NCI-H460 (cell line): ENCODE measurements at places on chromosomes 16 and 17. TPM values are rescaled to one million over a fixed set of nuclear protein-coding genes. Genes with fewer than 3 reads are reported as not detected.

TERB1 gene
- total RNA-seq, result 0.20 TPM in 1 of 2 replicates, not detected in the other

DNA sequence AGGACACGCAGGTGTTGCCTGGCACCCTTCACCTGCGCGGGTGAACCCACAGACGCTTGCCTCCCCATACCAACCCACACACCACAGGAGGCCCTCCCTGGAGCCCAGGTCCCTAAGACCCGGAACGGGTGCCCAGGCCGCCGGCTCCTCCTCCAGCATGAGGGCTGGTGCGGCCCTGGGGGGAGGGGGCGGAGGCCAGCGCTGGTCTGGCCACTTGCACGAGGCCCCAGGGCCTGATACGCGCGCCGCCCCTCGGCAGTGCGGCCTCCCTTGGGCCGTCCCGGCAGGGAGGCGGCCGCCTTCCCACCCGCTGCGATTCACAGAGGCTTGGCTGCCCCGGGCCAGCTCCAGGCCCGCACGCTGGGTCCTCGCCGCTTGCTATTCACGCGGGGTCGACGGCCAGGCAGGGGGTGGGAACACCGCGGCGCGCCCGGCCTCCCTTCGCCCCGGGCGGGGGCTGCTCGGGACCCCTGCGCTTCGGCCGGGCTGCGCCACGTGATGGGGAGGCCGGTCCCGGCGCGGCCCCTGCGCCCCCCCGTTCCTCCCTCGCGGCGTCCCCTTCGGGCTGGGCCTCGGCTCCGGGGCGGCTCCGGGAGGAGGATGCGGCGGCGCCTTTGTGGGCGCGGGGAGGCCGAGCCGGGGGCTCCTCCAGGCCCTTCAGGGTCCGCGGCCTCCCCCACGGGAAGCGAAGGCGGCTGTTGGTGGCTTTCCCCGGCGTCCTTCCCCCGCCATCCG, 685 bp downstream of the FASN start:
- DNase-seq, result peak; percentile 30

- DNase-seq, result no peak
Observed at GRCh38 chr17:17279316-17279715, 1.7 kb downstream of the COPS3 start.

LIG3 gene
- 52.2 and 67.1 TPM in 2 replicates for total RNA-seq

BAIAP3 gene
- total RNA-seq, result 0.29 and 0.89 TPM in 2 replicates

GNAO1 gene
- total RNA-seq, result 0.10 and 0.17 TPM in 2 replicates

TLCD2 gene
- total RNA-seq, result 0.98 and 1.6 TPM in 2 replicates

- DNase-seq, result no peak
Observed at GRCh38 chr16:68385371-68385770, 62.9 kb downstream of the SMPD3 start.

DNA sequence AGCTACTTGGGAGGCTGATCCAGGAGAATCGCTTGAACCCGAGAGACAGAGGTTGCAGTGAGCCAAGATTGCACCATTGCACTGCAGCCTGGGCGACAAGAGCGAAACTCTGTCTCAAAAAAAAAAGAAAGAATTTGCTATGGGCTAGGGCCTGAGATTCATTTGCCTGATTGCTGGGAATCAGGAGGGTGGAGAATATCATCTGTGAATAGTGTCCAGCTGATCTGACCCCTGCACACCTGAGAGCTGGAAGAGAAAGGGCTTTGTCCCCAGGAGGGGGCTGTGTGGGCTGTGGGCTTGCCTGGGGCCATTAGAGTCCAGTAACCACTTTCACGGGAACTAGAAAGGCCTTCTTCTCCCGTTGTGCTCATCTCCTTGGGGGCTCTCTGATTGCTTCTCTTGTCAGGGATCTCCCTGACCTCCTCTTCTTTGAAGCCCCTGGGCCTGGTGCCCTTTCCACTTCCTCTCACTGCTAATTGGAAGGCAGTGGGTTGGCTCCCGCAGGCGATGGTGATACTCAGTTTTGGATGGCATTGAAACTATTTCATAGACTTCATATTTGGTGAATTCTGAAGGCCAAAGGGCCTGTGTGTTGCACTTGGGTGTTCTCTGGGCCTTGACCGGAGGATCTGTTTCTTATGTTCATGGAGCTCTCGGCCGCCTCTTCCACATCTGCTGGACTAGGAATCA, 66.1 kb upstream of the NFAT5 start:
- no peak for DNase-seq

- DNase-seq, result no peak
Observed at GRCh38 chr16:65219786-65220185, 97.9 kb upstream of the CDH11 start.

DNA sequence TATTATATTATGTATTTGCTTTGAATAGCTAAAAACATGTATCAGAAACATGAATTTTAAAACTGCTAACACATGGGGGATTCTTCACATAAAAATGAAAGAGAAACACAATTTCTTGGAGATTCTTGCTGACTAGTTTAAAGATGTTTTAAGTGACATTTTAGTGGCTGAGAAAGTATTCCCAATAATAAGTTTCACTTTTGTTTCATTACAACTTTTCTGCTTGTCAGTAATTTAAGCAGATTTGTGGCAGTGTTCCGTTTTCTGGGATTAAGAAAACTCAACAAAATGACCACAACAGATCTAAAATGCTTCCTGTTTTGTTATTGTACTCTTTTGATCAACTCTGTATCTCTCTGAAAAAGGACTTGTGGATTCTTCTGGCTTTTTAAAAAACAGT, 75.9 kb downstream of the NLK start:
- no peak for DNase-seq

KRT28 gene
- not detected in 2 replicates for total RNA-seq

GRCh38 chr16:85928401-85928820, 29.4 kb downstream of the IRF8 start:
- no peak for DNase-seq

KRT31 gene
- total RNA-seq, result not detected in 2 replicates

DNA sequence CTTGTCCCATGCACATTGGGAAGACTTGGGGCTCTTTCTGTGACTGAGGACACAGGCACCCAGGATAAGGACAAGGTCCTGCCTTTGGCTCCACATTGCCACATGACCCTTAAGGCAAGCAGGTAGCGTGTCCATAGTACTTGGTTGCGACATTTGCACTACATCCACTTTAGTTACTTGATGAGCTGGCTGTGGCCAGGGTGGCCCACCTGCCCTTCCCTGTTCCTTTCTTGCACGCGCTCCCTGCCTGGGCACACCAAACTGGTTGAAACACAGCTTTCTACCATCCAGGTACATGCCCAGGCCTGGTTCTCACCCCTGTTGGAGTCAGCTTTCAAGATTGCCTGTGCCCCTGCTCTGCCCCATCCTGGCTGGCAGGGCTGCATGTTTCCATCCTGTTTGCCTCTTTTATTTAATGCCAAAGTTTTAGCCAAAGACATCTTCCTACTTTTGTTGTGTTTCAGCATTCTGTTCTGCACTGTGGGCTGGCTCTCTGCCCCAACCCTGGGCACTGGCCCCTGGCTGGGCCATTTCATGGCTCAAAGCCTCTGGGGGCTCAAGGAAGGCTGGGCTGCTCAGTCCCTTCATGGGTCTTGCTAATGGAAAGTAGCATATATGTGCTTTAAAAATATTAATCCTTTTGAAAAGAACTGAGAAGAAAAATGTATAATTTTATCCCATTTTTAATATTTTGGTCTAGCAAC, 3.2 kb downstream of the B3GNT9 start:
- DNase-seq, result no peak

- DNase-seq, result no peak
Observed at GRCh38 chr17:10523064-10523463, 4.7 kb upstream of the MYH1 start.

DNA sequence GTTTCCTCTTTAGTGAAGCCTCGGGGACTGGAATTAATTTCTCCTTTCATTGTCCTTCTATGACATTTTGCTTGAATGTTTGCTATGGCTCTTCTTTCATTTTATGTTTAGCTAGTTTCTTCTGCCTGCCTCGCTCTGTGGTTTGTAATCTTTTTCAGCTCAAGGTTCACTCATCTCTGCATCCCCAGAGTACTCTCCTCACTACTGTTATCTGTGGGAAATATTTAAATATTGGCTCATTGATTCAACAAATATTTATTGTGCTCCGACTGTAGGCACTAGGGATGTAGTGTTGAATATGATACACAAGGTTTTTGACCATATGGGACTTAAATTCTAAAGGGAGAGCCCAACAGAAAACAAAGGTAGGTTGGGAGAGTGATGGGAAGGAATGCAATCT, 195.9 kb downstream of the PHKB start:
- DNase-seq, result no peak

TMEM170A gene
- total RNA-seq, result 27.5 and 29.4 TPM in 2 replicates

RETREG3 gene
- total RNA-seq, result 32.2 and 35.5 TPM in 2 replicates

DNA sequence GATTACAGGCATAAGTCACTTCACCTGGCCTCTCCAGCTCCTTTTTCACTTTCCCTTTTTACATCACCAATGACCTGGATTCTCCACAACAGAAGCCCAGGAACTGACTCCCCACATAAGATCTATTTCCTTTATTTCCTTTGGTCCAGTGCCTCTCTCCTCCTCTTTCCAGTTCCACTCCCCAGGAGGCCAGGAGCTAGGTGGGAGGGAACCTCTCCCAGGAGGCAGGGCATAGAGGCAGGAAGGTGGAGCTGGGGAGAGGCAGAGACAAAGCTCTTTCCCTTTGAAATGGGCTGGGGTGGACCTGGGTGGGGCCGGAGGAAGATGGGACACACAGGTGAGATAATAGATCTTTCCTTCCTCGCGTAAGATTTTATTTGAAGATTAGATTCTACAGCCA, 318.3 kb upstream of the TNRC6C start:
- DNase-seq, result no peak

- no peak for DNase-seq
Observed at GRCh38 chr16:68179196-68179795, 56.6 kb downstream of the ESRP2 start.

DNA sequence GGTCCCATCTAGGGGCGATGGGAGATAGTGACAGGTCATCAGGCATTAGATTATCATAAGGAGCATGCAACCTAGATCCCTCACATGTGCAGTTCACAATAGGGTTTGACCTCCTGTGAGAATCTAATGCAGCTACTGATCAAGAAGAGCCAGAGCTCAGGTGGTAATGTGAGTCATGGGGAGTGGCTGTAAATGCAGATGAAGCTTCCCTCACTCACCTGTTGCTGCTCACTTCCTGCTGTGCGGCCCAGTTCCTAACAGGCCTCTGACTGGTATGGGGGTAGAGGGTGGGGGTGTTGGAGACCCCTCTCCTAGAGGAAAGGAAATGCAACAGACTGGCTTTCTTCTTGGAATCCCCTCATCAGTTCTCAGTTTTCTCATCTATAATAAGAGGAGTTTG, 131.4 kb downstream of the CA10 start:
- no peak for DNase-seq

DCUN1D3 gene
- 10.0 and 10.1 TPM in 2 replicates for total RNA-seq
